IPS DF 6.9 (cell line): ENCODE measurements at places on chromosomes 6 and 20.

GRCh38 chr6:89079511-89080234, 878 bp upstream of the PNRC1 start:
- DNase-seq: no peak

DNA sequence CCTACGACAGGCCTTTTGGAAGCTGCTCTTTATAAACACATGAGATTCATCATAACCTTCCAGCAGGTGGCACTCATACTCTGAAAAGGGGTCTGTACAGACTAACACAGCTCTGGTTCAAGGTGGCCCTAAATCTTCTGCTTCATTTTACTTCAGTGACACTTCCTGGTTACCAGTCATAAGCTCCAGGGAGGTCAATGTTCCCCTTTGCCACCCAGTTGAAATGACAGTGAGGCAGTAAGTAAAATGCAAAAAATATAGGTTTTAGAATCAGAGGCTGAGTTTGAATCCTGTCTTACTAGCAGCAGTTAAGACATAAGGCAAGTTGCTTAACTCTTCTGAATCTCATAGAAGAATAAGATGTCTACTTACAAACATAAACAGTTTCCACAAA, 132.8 kb downstream of the CDK19 start:
- peak; percentile 41 for DNase-seq

- no peak for DNase-seq
Measured at GRCh38 chr6:102520966-102521365, 1127.5 kb downstream of the GRIK2 start.

DNA sequence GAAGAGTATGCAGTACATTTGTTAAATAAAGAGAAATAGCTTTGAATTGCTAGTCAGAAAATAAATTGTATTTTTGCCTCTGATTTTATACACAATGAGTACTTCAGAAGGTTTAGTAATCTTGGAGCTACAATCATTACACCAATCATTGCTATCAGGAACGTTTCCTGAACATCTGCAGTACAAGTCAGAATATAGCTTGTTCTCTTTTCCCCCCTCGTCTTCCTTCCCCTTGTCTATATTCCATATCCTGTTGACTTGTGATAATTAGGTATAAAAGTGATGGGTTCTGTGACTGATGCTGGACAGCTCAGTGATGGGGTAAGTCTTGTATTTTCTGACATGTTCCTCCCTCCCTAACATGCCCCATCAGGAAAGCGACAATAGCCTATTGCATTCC, 94.0 kb downstream of the AHI1 start:
- no peak for DNase-seq

DNA sequence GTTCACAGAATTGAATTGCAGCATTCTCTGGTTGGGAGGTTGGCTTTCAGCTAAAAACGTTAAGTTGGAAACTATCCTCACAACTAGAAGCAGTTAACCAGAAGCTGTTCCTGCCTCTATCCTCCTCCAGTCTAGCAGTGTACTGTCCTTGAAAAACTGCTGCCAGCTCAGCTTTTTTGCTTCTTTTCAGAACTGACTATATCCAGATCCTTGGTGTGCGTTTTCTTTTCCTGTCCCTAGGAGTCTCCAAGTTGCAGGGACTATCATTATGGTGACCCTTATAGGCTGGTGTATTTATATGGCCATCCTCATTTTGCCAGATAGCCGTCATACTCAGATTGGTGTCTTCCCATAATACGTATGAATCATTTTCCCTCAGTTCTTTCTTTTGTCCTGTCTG, 5.5 kb downstream of the ITCH start:
- DNase-seq: no peak

- no peak for DNase-seq
Measured at GRCh38 chr6:44967481-44967880, 360.6 kb upstream of the RUNX2 start.

DNA sequence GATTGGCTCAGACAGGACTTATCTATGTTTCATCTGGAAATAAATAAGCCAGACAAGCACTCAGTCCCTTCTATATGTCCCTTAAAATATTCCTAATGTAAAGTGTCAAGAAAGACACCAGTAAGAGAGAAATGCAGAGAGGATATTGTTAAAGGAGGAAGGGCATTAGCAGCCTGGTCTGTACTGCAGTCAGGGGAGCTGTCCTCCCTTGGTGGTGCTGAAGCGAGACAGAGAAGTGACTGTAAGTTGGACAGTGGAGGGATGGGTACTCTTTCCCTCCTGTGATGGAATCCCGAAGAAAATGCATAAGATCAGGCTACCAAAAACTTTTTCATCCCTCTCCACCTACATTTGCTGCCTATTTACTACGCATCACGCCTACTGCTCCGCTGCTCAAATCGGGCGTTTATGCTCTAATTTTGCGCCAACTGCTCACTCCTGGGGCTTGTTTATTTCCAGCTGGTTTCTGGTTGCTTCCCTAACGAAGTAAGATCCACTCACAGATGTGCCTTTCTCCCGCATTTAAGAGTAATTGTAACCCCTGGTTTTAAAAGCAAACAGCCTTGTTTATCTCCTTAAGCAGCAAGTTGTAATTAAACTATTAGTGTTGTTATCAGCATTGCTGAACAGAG, 35.2 kb downstream of the PHACTR1 start:
- DNase-seq: no peak

- DNase-seq: no peak
Measured at GRCh38 chr6:105484238-105485161, 81.6 kb upstream of the PREP start.
